Stimulated activated CD8-positive, alpha-beta memory T cell treated with anti-CD3 and anti-CD28 coated beads, Interleukin-2, amount 100 ng/mL, for 1 hour (primary cell): ENCODE measurements at places on chromosomes 6 and 20.

GRCh38 chr20:6397115-6397514, 274.3 kb upstream of the FERMT1 start:
- DNase-seq: no peak

- DNase-seq: no peak
Measured at GRCh38 chr6:97775012-97775411, 492.0 kb upstream of the MMS22L start.

GRCh38 chr6:100105138-100105537, 111.1 kb upstream of the MCHR2 start:
- no peak for DNase-seq

DNA sequence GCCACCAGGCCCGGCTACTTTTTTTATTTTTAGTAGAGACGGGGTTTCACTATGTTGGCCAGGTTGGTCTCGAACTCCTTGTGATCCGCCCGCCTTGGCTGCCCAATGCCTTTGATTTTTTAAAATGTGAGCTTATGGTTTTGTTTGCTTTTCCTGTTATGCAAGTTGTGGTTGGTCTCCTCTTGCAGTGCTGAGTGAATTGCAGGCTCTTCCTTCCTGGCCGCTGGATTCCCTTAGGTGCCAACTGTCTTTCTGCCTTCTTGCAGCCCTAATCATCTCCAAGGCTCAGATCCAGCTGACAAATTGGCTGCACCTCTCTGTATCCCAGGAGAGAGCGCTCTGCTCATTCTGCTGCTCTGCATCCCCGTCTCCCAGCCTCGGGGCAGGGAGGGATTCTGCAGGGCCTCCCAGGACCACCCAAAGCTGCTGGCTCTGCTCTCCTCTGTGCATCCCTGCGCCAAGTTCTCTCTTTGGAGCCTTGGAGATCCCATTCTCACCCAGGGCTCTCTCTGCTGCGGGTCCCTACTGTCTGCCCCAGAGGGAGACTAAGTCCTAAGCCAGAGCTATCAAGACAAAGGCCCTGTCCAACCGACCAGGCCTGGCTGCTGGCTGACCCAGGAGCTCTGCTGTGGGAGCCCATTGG, 14.1 kb upstream of the EMILIN3 start:
- DNase-seq: no peak

DNA sequence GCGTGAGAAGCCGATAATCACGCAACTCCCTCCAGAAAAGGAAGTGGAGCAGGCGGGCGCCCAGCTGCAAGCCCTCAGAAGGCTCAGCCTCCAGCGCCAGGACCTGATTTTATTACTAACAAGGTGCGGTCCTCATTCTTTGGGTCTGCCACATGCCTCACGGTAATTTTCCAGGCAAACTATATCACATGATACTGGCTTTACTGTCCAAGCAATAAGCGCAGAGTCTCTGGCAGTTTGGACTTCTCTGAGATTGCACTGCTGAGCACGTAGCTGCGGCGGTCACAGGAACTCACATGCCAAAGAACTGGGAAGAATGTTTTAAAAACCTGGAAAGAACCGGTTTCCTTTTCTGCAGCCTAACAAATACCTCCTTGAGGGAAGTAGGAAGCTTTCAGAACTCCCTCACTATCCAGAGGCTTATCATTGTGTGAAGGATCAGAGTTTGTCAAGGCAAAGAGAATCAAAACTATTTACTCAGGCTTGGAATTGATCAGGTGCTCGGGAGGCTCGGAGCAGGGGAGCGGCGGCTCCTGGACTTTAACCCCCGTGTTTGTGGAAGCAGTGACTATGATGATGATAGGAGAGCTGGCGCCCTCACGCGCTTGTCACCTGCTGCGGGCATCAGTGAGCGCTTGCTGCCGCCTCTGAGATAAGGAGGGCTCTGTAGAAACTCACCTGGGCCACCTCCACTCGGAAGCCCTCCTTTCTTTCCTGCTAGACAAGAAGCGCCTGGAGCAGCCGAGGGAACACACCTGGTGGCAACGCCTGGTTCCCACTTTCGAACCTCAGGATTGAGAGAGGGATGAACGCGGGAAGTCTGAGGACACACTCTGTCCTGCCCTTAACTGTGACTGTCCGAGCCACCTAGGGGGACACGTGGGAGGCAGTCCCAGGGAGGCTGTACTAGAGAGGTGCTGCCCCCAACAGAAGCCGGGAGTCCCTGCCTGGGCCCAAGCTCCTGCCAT, 27.2 kb upstream of the SYNJ2 start:
- no peak for DNase-seq

- DNase-seq: no peak
Measured at GRCh38 chr6:152096863-152097496, 289.5 kb downstream of the ESR1 start.

- no peak for DNase-seq
Measured at GRCh38 chr6:46491201-46491627, at the start of gene RCAN2. Gene RCAN2, minus strand, starts transcription at chr6:46491449.

- DNase-seq: peak; percentile 17
Measured at GRCh38 chr6:138517635-138518034, 18.3 kb upstream of the NHSL1 start.

- DNase-seq: no peak
Measured at GRCh38 chr20:24718696-24719095, 230.4 kb upstream of the CST7 start.

DNA sequence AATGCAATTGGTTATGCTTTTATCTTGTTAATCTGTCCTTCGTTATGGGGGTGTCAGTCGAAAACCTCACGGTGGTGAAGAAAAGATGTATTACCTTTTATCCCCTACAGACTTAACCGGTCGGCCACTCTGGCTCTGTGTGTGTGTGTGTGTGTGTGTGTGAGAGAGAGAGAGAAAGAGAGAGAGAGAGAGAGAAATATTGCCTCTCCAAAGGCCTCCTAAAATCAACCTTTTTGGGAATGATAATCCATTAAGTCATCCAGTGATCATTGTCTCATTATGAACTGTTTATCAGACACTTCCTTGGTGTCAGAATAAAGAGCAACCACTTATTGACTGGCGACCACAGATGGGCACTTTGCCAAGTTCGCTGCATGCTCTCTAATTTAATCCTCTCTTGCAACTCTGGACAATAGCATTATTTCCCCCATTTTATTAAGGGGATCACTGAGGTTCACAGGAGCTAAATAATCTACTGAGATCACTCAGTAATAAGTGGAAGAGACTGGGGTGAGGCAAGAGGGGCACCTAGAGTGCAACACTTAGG, 30.7 kb downstream of the SLC35D3 start:
- no peak for DNase-seq

DNA sequence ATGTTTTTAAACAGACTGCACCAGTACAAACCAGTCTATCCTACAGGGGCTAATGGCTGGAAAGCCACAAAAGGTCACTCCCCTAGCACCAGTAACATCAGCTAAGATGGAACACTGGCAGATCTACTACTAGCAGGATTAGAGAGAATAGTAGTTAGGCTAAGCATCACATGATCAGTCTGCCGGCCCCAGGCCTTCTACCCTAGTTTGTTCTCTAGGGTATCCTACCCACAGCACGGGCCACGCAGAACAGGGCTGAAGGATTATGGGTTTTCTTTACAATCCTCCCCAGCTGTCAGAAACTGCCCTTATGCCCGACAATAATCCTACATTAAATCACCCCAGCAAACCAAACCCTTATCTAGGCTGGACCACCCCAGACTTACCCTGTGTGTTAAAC, 156.0 kb downstream of the LY86 start:
- no peak for DNase-seq

GRCh38 chr6:89776583-89777233, 42.9 kb downstream of the MDN1 start:
- no peak for DNase-seq

DNA sequence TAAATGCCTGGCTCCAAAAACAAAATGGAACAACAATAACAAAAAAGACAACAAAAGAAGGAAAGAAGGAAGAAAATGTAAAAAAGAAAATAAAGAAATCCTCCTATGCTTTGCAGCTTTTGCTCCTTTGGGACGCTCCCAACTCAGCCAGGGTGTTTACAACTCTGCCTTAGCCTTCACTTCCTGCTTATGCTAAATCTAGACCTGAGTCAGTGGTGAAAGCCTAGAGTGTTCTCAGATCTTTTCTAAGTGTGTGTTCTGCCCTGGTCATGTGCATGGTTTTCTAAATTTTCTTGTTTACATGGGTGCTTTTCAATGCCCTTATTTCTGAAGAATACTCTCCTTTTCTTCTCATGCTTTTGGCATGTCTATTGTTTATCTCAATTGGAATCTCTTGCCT, 19.5 kb upstream of the GRM1 start:
- DNase-seq: no peak

DNA sequence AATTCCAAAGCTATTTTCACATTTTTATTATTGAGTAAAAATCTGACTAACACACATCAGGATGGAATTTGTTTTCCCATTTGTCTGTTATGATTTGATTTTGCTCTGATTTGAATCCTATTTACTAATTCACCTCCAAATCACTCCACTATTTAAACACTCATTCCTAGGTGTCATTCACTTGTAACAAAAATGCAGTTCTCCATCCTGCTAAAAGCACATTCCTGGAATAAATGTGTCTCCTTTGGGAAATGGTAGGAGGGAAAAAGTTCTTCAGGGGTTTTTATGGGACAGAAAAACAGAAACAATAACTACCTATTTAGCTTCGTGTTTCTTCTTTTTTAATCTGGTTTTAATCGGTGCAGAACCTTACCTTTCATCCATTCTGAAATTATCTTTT, 494.1 kb upstream of the CITED2 start:
- DNase-seq: no peak

DNA sequence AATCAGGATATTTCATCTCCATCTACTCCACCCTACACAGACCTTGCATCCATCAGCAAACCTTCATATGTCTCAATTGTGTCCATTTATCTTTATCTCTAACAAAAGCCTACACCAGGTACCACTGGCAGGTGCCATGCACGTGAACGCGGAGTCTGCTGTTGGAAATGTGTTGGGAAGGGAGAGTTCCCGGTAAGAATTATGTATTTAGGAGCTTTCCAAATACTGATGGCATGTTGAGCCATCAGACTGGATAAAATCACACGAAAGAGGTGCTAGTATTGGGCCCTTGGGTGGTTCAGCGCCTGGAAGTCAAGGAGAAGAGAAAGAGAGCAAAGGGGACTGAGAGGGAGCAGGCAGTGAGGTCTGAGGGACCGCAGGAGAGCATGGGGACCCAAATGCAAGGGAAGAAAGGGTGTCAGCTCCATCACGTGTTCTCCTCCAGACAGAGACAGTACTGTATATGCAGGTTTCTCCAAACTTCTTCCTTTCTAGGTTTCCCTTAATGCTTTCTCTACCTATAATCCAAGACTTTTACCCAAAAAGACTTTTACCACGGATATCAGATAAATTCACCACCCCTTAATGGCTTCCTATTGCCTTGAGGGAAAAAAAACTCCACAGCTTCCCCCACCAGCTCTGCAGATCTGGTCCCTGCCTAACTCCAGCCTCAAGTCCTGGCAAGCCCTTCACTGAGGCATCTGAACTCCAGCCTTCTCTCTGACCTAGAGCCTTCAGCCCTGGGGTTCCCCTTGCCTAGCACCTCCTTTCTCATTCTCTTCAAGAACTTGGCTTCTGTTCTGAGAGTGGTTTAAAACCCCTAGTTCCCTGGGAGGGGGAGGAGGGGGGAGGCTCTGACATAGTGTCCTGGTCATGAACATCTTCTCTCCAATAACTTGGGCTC, 4.8 kb upstream of the ZNF217 start:
- DNase-seq: no peak

GRCh38 chr6:34665019-34665418, 31.5 kb downstream of the ILRUN start:
- no peak for DNase-seq

GRCh38 chr6:139378882-139379341, 4.5 kb upstream of the CITED2 start:
- no peak for DNase-seq

- no peak for DNase-seq
Measured at GRCh38 chr20:11048739-11049138, 374.9 kb upstream of the JAG1 start.

GRCh38 chr6:126227833-126228702, 111.8 kb upstream of the CENPW start:
- no peak for DNase-seq

DNA sequence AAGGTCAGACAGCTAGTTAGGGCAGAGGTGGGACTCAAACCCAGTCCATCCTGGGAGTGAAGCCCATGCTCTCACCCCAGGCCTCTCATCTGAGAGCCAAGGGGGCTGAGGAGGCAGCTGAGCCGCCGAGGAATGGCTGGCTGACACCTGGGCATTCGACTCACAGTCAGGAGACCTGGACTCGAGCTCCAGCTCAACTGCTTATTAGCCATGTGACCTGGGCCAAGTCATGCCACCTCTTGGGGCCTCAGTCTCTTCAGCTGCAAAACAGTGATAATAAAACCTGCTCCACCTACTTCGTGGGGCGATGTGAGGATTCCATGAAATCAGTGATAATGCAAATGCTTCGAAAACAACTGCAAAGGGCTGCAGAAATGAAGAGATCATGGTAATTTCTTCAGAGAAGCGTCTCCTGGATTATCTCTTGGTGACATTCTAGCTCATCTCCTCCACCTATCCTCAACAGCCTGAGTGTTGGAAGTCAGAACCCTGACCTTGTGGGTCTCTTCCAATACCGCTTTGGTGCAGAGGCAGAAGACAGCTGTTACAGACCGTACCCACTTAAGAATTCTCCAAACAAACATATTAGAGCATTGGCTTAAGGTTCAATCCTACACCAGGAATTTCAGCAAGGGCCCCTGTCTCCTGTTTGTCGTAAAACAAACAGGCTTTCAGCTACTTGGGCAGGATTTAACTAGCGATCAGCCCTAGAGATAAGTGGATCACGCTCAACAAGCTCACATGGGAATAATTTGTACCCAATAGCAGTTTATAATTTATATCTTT, 60.0 kb upstream of the PIM1 start:
- no peak for DNase-seq

DNA sequence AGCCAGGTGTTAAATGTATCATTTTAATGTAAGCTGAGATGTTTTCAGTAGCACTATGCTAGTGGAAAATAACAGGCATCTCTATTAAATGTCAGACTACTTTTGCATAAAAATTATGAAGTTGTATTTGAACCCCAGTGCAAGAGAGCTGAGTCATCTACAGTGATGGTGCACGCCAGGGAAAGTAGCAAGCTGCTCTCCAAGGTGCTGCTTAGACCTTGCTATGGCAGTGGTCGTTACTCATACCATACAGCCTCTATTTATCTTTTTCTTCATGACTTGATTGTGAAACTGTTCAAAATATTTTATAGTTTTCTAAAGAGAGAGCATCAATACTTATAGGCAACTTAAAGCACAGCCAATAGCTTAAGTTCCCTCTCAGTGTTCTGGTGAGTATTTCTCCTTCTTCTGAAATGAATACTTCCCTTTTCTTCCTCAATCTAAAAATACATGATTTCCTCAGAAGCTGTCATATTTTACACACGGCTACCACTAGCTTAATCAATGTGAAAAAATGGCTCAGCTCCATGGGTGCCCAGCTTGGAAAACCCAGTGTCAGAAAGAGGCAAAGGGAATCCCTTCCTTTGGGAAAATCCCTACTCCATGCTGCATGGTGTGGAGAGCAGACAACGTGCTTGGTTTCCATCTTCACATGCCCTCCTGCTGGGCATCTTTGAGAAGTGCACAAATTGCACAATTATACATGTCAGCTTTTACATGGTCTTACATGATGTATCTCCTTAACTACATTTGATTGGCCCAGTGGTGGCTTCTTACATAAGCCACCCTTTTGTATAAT, 105.6 kb downstream of the ELOVL4 start:
- no peak for DNase-seq

GRCh38 chr6:56518995-56519767, 123.5 kb downstream of the DST start:
- DNase-seq: no peak

GRCh38 chr6:49550492-49551077, at the start of gene C6orf141:
Gene C6orf141, plus strand, starts transcription at chr6:49550668. Its CDS starts 125 bp downstream, at chr6:49550793.
- no peak for DNase-seq

- no peak for DNase-seq
Measured at GRCh38 chr6:43170417-43170930, 595 bp upstream of the SRF start.
